ENCODE measurements at places on chromosomes 3 and 15.

DNA sequence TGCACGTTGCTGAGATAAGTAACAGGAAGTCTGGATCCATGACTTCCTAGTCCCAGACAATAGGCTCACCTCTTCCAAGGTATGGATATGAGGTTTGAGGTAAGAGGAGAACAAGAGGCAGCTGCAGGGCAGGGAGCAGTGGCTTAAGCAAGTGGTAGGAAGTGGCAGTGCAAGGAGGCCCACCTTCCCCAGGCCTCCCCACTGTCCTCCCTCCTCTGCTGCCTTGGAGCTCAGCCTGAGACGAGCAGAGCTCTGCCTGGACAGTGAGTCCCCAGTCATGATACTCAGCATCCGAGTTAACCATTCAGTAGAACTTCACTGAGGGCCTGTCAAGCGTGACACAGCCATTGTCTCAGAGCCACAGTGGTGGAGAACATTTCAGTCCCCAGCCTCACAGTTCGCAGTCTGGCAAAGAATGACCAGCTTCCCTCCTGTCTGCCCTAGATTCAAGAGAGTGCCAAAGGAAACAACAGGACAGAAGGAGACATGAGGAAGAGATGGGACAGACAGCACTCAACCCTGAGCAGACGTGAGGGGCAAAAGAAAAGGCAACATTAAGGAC is 41.4 kb upstream of the BOC start:
- DNase-seq: no peak

GRCh38 chr3:73868688-73869315 is 244.1 kb upstream of the PDZRN3 start:
- no peak for DNase-seq

- no peak for DNase-seq
These were observed 331.5 kb upstream of the MCTP2 start for GRCh38 chr15:93899817-93900216.

- DNase-seq: no peak
These were observed 60.8 kb upstream of the ARHGEF26 start for GRCh38 chr3:154060238-154061000.

GRCh38 chr3:135013206-135013605 is 218.1 kb downstream of the EPHB1 start:
- no peak for DNase-seq

- no peak for DNase-seq
These were observed 81.8 kb upstream of the MRPS22 start for GRCh38 chr3:139261754-139262586.

DNA sequence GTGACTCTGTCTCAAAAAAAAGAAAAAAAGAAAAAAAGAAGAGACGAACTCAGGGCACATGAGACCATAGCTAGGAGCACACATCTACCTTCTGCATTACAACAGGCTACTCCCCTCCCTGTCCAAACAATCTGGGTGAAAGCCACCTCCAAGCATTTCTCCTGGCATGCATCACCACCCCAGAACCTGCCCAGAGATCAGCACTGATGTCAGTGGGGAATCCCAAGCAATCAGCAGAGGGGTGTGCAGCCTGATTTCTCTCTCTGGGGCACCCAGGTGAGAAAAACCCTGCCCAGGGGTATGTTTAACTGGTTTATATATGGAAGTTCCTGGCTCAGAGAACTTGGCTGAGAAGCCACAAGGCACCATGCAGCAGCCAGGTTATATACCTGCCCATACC is 59.4 kb downstream of the CDC25A start:
- no peak for DNase-seq

- no peak for DNase-seq
These were observed 13.1 kb downstream of the RASA2 start for GRCh38 chr3:141499965-141500364.

- DNase-seq: no peak
These were observed 70.7 kb upstream of the DCBLD2 start for GRCh38 chr3:98972155-98972554.

DNA sequence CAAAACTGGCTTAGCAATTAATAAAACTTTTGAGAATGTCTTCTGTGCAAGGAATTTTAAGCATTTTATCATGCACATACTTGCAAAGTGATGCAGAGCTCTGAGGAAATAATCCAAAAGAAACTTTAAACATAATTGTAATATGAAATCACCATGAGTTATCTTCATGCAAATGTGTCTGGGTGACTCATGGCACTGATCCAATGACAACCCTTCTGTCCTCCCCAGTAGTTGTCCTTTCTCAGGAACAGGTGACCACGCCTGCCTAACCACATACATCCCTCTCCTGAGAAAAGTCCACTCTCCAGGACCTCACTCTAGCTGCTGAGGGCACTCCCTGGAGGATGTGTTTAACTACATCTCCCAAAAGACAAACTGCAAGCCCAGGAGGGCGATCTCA is 530.6 kb upstream of the IL12A start:
- no peak for DNase-seq

GRCh38 chr3:54520060-54520459 is 397.7 kb downstream of the CACNA2D3 start:
- no peak for DNase-seq

- peak; percentile 44 for DNase-seq
These were observed 6.0 kb upstream of the SLC28A1 start for GRCh38 chr15:84878504-84878903.

DNA sequence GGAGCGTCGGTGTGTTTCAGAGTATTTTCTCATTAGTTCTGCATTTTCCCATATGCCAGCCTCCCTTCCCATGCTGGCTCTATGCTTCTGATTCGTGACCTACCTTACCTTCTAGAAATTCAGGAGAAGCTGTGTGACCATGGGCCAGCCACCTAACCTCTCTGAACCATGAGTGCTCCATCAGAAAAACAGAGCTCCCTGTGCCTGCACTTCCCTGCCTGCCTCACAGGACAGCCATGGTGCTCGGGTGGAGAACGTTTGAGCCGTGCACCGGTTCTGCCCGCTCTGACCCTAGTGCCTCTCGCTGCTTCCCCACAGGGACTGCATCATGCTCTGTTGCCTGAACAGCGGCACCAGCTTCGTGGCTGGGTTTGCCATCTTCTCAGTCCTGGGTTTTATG is 74.5 kb upstream of the SLC6A1 start:
- DNase-seq: no peak

DNA sequence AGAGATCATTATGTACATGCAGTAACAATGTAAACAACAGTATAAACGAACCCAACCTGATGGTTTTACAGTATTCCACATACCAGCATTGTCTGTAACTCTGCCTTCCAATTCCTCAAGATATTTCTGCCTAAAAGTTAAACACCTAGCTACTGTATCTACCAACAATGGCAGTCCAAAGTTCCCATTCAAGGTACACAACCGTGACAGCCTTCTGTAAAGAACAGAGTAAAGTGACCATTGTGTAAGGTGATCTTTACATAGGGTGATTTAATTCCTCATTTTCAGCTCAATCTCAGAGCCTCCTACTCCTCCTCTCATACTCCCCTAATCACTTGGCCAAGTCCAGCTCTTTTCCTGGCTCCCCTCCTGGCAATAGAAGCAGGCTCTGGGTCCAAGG is 10.4 kb downstream of the SECISBP2L start:
- no peak for DNase-seq

DNA sequence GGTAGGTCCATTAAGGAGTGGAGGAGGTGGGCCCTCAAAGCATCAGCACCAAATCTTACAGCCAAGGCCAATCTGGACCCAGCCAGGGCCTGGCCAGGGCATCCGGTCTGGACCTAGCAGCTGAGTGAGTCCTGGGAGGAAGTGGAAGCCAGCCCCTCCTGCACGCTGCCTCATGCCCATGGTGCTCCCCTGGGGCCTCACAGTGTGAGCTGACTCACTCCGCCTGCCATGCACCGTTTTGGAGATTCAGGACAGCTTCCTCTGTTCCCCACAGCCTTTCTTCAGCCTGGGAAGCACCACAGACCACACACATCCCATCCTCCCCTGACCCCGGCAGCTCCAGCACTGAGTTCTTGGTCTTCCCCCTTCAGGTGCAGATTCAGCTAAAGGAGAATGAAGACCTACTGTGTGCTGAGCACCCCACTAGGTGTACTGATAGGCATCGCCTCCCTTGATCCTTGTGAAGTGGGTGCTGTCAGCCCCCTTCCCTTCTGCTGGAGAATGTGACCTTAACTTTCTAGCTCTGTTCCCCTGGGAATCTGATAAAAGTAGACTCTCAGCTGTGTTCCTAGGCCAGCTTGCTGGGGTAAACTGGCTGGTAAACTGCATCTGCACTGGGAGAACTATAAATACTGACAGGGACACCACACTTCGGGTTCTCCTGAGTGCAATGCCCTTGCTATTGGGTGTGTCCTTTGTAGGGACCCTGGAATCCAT is 36.8 kb upstream of the SEC13 start:
- no peak for DNase-seq

DNA sequence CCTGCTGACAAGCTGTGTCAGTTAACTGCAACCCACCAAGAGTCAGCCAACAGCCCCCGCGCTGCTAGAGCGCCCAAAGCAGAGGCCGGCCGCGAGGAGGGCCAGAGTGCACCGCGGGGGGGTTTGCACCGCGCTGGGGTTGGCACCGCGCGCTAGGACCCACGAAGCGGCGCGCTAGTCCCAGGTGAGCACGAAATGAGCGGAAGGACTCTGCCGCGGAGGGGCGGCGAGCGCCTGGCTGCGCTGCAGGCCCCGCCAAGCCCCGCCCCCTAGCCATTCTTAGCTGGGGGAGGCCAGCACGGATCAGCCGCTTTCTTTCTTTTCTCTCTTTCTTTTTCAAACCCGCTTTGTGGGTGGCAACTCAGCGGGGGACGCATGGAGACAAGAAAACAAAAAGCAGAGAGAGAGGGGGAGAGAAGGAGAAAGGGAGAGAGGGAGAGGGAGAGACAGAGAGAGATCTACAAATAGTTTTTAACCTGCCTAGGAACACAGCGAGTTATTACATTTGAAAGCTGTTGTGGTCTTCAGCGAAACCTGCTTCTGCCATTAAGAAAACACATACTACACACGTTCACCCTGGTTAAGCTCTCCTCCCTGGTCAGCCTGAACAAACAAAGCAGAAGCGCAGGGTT is 6.9 kb upstream of the FOXB1 start:
- DNase-seq: peak; percentile 44

GRCh38 chr3:135352213-135352612 is 557.2 kb downstream of the EPHB1 start:
- DNase-seq: no peak

DNA sequence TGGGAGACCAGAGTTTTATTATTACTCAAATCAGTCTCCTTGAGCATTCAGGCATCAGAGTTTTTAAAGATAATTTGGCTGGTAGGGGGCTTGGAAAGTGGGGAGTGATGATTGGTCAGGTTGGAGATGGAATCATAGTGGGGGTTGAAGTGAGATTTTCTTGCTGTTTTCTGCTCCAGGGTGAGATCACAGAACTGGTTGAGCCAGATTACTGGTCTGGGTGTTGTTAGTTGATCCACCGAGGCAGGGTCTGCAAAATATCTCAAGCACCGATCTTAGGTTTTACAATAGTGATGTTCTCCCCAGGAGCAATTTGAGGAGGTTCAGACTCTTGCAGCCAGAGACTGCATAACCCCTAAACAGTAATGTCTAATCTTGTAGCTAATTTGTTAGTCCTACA is 141.0 kb downstream of the OTOL1 start:
- DNase-seq: no peak

GRCh38 chr3:117433427-117433826 is 723.8 kb downstream of the TUSC7 start:
- DNase-seq: no peak

DNA sequence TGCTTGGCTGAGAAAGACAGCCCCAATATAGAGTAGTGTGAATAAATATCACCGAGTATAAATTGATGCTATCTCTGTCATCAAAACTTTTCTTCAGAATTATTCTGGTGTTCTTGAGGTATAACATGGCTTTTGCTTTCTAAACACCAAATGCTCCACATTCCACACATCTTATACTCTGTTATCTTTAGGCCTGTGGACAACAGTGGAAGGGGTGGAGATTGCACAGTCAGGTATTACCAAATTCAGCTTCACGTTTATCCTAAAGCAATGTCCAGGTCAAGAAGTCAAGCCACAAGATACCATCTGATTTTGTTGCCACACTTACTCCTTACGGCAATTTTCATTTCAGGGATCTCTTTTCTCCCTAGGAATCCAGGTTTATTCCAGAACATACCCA is 394.8 kb downstream of the SI start:
- DNase-seq: no peak

- DNase-seq: no peak
These were observed 49.1 kb downstream of the ZDHHC3 start for GRCh38 chr3:44926921-44927320.

DNA sequence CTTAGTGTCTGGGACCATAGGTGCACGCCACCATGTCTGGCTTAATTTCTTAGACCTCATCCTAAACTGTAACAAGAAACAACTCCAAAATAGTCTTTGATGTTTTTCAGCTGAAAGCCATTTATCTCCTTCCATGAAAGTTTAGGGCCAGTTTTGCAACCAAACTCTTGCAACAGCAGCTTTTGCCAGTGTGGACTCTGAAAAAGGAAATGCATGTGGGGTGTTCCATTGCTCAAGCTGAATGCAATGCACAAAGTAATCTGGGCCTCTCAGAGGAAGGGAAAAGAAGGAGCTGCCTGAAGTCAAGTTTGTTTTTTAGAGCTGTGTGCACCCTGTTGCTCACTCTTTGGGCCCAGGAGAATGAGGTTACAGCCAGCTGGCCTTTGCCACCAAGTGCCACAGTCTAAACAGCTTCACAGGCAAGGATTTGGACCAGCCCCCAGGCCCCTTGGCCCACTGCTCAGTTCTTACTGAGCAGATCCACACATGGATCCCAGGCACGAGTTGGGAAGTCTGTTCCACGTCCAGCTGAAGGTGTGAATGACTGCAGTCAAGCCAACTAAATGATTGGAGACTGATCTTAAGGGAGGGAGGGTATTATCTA is 212.3 kb upstream of the LRRFIP2 start:
- no peak for DNase-seq

GRCh38 chr3:142235690-142236089 is 10.3 kb upstream of the GK5 start:
- DNase-seq: no peak

GRCh38 chr3:111571907-111572460 is 23.2 kb downstream of the ZBED2 start:
- DNase-seq: peak; percentile 21

DNA sequence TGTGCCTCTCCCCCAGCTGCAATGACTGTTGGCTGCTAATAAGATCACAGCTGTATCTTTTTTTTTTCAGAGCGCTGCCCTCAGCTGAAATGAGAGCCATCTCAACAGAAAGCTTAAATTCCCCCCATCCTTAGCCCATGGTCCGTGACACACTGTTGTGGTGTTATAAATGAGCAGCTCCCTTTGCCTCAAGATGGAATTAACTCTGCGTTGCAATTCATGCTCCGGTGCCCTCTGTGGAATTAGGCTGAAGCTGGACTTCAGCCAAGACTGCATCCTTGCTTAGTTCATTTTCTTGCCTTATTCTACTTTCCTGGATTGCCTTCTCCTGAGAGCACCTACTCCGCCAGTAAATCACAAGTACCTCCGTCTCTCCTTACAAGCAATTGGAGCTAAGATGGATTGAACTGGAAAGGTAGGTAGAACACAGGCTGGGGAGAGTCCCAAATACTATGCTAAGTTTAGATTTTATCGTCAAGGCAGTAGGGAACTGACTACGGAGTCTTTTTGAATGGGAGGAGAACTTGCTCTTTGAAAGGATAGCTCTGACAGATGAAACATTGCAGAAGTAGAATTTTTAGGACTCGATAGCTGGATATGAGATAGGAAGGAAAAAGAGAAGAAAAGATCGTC is 39.0 kb upstream of the THRB start:
- DNase-seq: no peak
